ENCODE measurements at places on chromosomes 3 and 15. TPM values are rescaled to one million over a fixed set of nuclear protein-coding genes. Genes with fewer than 3 reads are reported as not detected.
A peak's percentile ranks its signal among the peaks of the same experiment; 100 is the strongest.

- H3K27me3 ChIP-seq, result no peaks in the 10 kb centered on the region
- H3K36me3 ChIP-seq, result no peaks in the 10 kb centered on the region
- H3K4me1 ChIP-seq, result peaks cover 24% of the 10 kb centered on the region
- no peak overlapping the region for H3K27ac ChIP-seq
- no peak overlapping the region for H3K4me3 ChIP-seq
- DNase-seq, result no peak
These were observed 84.7 kb downstream of the MYO9A start for GRCh38 chr15:72033285-72033684.

- H3K27me3 ChIP-seq, result no peaks in the 10 kb centered on the region
- no peaks in the 10 kb centered on the region for H3K36me3 ChIP-seq
- no peak for DNase-seq
- no peak overlapping the region for H3K27ac ChIP-seq
These were observed 86.1 kb upstream of the SPATA12 start for GRCh38 chr3:56974247-56974930.

DNA sequence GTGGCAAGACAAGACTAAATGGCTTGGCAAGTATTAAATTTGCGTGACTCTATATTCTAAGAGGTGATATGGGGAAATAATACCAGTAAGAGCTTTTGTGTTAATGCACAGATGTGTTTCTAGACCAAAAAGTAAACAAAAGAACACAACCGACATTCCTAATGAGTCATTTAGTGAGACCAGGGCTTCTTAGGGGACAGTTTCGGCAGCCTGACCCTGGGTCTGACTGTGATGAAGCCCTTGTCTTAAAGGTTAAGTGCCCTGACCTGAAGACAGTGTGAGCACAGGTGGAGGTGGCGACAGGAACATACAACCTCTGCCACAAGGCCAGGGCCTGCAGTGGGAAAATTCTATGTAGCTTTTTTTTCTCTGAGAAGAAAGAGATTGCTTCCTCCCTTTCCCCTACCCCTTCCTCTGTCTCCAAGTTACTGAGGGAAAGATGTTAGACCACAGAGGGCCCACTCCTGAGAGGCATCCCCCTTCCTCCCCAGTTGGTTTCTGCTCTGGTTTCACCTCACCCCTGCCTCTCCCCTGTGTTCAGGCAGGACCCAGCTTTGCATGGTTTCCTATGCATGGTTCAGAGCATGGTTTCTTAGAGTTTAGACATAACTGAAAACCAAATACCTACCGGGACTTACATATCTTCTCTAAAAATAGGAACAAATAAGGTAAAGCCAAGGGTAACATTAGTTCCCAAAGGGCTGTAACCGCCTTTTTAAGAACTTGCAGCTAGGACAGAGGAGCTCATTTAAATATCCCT is 24.8 kb upstream of the CMTM7 start:
- H3K27ac ChIP-seq, result no peak overlapping the region
- H3K36me3 ChIP-seq, result no peaks in the 10 kb centered on the region
- no peak for DNase-seq
- H3K4me3 ChIP-seq, result no peak overlapping the region

The CMTM7 gene
- 5.1 TPM for total RNA-seq

The ZBED2 gene
- total RNA-seq, result not detected

DNA sequence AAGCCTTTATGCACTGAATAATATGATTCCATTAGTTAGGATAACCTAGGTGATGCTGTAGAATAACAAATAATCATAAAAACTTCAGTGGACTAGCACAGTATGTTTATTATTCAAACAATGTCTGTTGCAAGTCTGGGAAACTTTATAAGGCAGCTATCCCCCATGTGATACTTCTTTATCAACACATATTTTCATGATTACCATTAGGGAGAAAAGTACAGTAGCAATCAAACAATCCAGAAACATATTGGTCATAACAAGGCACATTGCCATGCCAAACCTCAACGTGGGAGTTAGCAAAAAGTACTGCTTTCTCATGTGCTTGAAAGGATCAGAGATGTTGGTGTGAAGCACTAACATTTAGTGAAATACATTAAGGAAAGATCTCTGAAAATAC is 35.5 kb downstream of the EOMES start:
- H3K4me3 ChIP-seq, result no peak overlapping the region
- no peak overlapping the region for H3K27ac ChIP-seq
- H3K27me3 ChIP-seq, result no peaks in the 10 kb centered on the region
- H3K36me3 ChIP-seq, result no peaks in the 10 kb centered on the region

GRCh38 chr15:100880139-100880896 is 687 bp downstream of the ALDH1A3 start:
- peaks cover 21% of the 10 kb centered on the region for H3K27me3 ChIP-seq
- H3K27ac ChIP-seq, result peak overlapping the region; percentile 66
- DNase-seq, result no peak
- peak overlapping the region; percentile 76 for H3K4me3 ChIP-seq
- H3K36me3 ChIP-seq, result no peaks in the 10 kb centered on the region

The LRTM1 gene
- total RNA-seq, result not detected

GRCh38 chr3:40192628-40193027 is 116.9 kb upstream of the EIF1B start:
- H3K36me3 ChIP-seq, result no peaks in the 10 kb centered on the region
- no peaks in the 10 kb centered on the region for H3K27me3 ChIP-seq
- H3K4me1 ChIP-seq, result peaks cover 10% of the 10 kb centered on the region

GRCh38 chr15:89184886-89185526 is 36.4 kb downstream of the RLBP1 start:
- H3K4me1 ChIP-seq, result no peaks in the 10 kb centered on the region
- H3K4me3 ChIP-seq, result no peak overlapping the region
- no peaks in the 10 kb centered on the region for H3K27me3 ChIP-seq
- no peak overlapping the region for H3K27ac ChIP-seq
- H3K36me3 ChIP-seq, result peaks cover 98% of the 10 kb centered on the region
- no peak for DNase-seq

- no peak for DNase-seq
- H3K4me1 ChIP-seq, result no peaks in the 10 kb centered on the region
- no peaks in the 10 kb centered on the region for H3K36me3 ChIP-seq
- H3K4me3 ChIP-seq, result no peak overlapping the region
These were observed 130.1 kb downstream of the EDEM1 start for GRCh38 chr3:5317557-5317956.
